ENCODE measurements at places on chromosomes 2 and 18.

DNA sequence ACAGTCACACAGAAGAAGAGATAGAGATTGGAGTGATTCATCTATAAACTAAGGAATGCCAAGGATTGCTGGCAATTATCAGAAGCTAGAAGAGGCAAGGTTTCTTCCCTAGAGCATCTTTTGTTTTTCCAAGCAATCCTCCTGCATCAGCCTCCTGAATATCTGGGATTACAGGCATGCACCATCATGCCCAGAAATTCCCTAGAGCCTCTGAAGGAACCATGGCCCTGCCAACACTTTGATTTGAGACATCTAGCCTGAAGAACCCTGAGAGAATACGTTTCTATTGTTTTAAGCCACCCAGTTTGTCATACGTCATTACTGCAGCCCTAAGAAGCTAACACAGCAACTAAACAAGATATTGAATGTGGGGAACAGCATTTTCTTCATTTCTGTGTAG lies 525.0 kb downstream of the ERBB4 start:
- no peak for DNase-seq

DNA sequence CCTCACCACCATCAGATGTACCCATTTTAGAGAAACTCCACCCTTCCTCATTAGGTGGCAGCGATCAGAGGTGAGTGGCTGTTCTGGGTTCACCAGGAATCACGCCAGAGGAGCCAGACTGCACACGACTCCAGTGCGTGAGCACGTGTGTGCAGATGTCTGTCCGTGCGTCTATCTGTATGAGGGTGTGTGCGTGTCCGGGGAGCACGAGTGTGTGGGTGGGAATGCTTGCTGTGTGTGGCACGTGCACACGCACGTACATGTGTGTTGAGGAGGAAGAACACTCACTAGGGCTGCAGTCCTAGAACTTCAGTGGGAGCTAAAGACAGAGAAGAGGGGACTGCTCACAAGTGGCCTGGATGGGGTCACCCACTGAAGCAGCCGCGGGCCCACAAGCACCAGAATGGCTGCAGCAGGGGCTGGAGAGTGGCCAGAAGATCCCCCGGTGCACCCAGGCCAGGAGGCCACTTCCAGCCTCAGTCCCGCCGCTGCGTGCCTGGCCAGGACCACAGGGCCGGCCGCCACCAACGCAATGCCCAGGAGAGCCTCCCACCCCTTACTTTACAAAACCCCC lies 13.9 kb downstream of the HDAC4 start:
- no peak for DNase-seq

DNA sequence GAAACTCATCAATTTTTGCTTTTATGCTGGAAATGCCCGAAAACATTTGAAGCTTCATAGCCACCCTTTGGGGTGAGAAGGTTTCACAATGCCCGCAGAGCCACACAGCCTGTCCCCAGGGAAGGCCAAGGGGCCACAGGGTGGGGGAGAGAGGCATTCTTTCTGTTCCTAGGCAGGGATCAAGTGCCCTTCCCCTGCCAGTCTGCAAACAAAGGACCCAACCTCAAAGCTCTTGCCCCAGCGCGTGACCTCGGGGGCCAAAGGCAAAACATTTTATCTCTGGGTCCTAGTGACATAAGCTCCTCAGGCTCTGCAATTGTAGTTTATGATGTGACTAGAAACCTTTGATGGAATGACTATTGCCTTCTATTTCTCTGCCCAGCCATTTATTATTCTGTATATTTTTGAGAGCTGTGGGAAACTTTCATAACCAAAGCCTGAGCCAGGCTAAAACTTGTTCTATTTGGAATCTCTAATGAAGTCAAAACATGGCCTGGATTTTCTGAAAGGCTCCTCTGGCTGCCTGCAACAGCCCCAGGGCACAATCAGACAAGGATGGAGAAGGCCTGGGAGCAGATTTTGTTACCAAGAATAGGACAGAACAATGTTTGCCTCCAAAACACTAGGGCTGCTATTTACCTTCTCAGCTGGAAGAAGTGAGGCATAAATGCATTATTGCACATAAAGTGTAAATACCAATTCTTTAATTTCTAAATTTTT lies 137.2 kb upstream of the KCTD1 start:
- no peak for DNase-seq

GRCh38 chr2:120631724-120632123 lies 103.9 kb upstream of the GLI2 start:
- DNase-seq = no peak

- DNase-seq = no peak
Observed at GRCh38 chr2:216189410-216189809, 80.3 kb downstream of the XRCC5 start.

GRCh38 chr2:63064197-63064596 lies 13.6 kb downstream of the OTX1 start:
- DNase-seq = no peak

DNA sequence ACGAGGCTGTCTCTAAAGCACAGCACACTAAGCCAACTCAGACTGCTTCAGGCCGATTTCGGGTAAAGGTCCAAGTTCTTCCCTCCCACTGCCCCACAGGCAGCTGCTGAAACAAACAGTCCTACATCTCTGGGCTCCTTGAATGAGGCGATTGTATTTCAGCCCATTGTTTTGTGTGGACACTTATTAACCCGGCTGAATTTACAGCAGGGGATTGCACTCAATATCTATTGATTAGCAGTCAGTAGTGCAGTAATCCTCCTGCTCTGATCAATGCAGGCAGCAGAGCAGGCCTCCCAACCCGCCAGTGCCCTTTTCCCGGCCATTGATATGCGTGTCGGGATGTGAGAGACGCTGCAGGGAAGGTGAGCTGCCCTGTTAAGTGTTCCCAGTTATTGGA lies 330.1 kb downstream of the CMPK2 start:
- DNase-seq = no peak

GRCh38 chr18:35691625-35692024 lies 110.1 kb downstream of the GALNT1 start:
- DNase-seq = no peak

DNA sequence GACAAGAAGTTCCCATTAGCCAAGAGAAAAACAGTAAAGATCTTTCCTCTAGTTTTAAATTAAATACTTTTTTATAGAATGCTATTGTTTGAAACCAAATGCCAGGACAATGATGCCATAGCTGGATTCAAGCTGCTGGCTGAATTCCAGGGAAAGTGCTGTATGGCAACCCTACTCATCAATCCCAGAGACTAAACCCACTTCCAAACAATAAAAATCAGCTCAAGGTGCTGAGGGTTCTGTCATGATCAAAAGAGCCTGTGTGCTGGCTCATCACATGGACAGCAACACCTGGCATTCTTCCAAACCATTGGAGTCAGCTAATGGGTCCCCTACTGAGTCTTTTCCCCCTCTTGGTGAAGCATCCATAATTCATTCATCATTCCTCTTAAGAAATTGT lies 53.7 kb upstream of the PARD3B start:
- no peak for DNase-seq
